Daoy (cell line): ENCODE measurements at places on chromosomes 12 and 14. TPM values are rescaled to one million over a fixed set of nuclear protein-coding genes. Genes with fewer than 3 reads are reported as not detected.

The TEX52 gene
- not detected in 2 replicates for total RNA-seq

The DHH gene
- not detected in 2 replicates for total RNA-seq

The MYF5 gene
- total RNA-seq: not detected in 2 replicates

The PSMA6 gene
- total RNA-seq: 865 and 878 TPM in 2 replicates

The RBM19 gene
- total RNA-seq: 18.6 and 26.3 TPM in 2 replicates

The SALL2 gene
- 3.3 and 4.7 TPM in 2 replicates for total RNA-seq

The TESPA1 gene
- total RNA-seq: 1.1 and 5.8 TPM in 2 replicates

The GNG2 gene
- 8.6 and 10.2 TPM in 2 replicates for total RNA-seq

The KCNH3 gene
- 0.40 TPM in 1 of 2 replicates, not detected in the other for total RNA-seq

The SRRM4 gene
- total RNA-seq: 0.03 TPM in 1 of 2 replicates, not detected in the other

The MYF6 gene
- total RNA-seq: not detected in 2 replicates

The MSRB3 gene
- 22.0 and 25.3 TPM in 2 replicates for total RNA-seq
